ENCODE measurements at places on chromosomes 6 and 20.

GRCh38 chr6:100554228-100554627 lies 89.5 kb upstream of the SIM1 start:
- DNase-seq: peak; percentile 81

GRCh38 chr6:67779876-67780275 lies 855.2 kb upstream of the ADGRB3 start:
- no peak for DNase-seq

DNA sequence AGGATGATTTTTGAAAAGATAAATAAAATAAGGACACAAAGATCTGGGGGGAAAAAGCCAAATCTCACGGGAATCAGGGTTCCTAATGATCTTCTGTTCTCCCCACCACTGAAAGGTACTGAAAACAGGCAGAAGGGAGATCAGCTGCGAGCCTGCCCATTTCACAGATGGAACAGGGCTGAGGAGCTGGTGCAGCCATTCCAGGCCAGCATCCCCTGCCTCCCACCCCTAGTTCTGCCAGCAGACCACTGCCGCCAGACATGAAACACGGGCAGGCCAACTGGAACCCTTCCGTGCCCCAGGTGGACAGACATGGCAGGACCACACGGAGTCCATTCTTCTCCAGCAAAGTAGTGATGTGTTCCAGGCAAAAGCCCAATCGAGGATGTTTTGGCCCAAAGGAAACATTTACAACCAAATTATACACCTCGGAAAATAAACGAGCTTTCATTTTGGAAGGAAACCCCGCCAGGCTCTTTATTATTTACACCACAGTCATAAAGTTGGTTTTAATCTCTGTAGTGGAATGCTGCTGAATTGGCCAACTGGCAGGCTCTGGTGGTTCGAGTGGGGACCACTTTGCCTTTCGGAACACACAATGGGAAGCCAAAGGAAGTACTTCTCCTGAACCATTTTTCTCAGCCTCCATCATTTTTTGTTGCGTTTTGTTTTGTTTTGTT lies 28.2 kb downstream of the ISM1 start:
- DNase-seq: no peak

DNA sequence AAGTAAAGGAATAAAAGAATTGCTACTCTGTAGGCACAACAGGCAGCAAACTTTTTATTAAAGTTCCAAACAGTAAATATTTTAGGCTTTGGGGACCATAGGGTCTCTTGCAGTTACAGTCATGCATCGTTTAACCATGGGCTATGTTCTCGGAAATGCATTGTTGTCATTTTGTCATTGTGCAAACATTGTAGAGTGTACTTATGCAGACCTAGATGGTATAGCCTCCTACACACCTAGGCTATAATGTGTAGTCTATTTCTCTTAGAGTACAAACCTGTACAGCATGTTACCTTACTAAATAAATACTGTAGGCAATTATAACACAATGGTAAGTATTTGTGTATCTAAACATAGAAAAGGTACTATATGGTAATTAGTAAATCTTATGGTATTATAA lies 54.7 kb downstream of the CDS2 start:
- DNase-seq: peak; percentile 41

- DNase-seq: no peak
Measured at GRCh38 chr6:81575442-81575841, 177.0 kb downstream of the TENT5A start.

- no peak for DNase-seq
Measured at GRCh38 chr6:42923666-42924065, 5.6 kb upstream of the CNPY3 start.

- DNase-seq: no peak
Measured at GRCh38 chr6:105619971-105620741, 217.3 kb upstream of the PREP start.

DNA sequence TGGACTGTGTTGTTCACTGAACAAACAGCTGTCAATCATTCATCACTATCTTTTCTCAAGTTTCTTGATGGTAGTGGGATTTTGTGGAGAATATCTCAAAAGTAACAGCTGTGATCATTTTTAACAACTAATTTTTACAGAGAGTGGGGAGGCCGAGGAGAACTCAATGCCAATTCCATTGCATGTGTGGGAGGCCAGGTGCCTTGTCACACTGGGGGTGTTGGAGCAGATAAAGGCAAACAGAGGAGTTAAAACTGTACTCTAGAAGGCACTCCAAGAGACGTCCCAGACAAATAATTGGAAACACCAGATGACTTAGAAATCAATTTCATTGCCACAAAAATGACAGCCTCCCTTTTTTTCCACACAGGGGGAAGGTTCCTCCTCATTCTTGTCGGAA lies 267.2 kb upstream of the PLCB4 start:
- no peak for DNase-seq

DNA sequence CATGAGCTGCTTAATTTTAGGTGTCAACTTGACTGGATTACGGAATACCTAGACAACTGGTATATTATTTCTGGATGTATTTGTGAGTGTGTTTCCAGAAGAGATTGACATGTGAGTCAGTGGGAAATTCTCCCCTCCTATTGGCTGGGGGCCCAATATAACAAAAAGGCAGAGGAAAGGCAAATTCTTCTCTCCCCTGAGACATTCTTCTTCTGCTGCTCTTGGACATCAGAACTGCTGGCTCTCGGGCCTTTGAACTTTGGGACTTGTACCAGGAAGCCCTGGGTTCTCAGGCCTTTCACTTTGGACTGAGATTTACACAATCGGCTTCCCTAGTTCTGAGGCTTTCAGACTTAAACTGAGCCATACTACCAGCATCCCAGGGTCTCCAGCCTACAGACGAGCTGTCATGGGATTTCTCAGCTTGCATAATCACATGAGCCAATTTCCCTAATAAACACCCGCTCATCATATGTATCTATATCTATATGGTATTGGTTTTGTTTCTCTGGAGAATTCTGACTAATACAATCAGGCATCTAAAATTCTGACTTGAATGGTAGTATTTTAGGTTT lies 7.6 kb upstream of the BTN3A3 start:
- DNase-seq: no peak

DNA sequence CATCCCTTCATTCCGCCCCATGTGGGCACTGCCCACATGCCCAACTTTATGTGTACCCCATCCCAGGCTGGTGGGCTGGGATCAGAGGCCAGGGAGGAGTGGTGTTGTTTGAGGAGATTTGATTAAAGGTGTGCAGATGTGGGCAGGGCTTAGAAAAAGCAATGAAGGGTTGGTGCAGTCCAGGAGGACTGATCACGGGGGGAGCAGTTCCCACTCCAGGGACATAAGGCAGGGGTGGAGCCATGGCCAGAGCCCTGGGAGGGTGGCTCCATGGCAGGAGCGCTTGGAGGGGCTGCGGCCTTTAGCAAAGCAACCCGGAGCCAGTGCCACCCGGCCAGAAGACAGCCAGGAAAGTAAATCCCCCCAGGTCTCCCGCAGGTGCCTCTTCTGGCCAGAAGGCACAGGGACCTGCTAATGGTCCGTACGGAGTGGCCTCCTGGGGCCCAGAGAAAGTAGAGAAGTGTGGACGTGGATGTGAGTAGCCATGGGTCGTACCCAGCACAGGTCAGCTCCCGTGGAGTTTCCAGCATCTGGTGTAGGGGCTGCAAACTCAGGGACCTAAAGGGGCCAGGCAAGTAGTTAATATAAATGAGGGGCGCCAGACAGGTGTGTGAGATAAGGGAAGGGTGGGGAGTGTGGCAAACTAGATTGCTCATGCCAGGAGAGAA lies 62.1 kb upstream of the APCDD1L start:
- DNase-seq: no peak

DNA sequence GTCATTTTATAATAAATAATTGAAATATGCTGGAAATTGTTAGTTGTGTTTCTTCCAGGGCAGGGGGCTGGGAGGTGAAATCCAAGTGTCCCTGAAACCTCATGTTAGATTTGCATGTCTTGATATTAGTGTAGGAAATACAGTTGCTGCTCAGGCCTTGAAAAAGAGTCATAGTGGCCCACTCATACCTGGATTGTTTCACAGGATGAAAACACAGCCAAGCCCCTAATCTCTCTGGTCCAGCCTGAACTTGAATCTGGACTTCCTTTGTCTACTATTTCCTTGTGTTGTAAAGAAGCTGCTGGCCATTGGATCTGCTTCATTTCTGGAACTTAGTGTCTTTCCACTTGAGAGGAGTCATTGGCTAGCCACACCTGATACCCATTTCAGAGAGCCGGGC lies 108.8 kb upstream of the JARID2 start:
- DNase-seq: no peak

GRCh38 chr6:108080010-108080780 lies 5.7 kb upstream of the OSTM1 start:
- DNase-seq: no peak

- peak; percentile 36 for DNase-seq
Measured at GRCh38 chr6:28922004-28922820, 1.6 kb downstream of the TRIM27 start.

DNA sequence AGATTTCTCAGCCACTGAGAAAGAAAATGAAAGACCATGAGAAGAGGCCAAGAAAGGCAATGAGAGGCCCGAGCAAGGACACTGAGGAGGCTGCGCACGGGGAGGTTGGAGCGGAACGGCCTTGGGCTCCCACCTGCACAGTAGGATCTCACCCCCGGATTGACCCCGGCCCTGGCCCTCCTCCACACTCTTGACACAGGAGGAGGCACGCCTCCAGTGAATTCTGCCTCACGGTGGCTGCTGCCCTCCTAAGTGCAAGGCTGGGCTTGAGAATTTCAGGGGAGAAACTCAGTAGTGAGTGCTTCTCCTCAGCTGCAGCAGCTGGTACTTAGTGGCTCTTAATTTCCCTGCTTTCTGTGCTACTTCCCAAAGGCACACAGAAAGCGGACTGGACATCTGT lies 18.0 kb downstream of the MRPL14 start:
- DNase-seq: no peak

DNA sequence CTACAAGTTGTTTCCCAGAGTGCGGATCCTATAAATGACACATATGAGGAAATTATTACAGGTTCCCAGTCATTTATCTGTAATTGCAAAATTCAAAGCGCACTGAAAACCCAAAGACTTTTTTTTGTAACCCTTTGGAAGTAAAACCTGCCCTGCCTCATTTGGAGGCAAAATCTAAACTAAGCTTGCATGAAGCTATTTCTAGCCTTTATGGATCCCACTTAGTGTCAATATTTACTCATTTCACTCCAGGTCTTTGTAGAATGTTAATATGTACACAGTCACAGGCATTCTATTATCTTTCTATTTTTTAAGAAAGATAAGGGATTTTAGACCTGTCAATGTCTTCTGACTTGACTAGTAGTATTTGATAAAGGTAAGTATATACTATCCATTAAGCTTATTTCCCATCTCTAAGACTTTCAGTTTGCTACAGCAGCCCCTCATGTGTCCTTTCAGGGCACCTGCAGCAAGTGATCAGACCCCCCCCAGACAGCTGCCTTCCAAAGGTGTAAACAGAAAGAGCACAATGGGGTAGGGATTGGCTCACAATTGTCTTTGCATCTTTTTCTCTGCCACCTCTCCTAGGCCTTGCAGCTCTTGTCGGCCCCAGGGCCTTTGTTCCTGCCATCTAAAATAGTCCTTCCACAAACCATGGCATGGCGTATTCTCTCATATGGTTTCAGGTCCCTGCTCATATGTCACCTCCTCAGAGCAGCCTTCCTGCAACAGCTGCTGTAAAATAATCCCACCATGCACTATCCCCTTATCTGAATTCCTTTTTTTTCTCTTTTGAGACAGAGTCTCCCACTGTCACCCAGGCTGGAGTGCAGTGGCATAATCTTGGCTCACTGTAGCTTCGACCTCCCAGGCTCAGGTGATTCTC lies 1.3 kb upstream of the REPS1 start:
- DNase-seq: peak; percentile 42

DNA sequence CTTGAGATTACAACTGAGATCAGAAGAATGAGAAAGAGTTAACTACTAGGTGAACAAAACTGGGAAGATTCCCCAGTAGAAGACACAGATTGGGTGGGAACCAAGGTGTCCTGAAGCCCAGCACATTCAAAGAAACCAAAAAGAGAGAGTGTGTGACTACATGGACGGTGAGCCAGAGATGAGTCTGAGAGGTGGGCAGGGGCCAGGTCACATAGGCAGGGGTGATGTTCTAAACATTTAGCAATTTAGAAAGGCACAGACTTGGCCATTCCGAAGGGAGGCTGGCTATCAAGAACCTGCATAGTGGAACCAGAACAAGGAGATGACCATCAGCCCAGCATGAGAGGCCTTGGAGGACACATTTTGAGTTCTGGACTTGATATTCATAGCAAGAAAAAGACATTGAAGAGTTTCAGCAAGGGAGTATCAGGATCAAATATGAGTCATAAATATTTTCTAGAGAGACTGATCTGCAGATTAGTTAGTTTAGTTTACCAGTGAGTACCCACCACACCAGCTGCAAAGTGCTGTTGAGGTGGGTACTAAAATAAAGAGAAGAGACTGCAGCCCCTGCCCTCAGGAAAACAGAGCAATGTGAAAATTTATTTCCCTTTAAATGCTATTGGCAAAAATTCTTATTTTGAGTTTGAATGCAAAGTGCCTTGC lies 340.5 kb upstream of the PRDM1 start:
- no peak for DNase-seq

DNA sequence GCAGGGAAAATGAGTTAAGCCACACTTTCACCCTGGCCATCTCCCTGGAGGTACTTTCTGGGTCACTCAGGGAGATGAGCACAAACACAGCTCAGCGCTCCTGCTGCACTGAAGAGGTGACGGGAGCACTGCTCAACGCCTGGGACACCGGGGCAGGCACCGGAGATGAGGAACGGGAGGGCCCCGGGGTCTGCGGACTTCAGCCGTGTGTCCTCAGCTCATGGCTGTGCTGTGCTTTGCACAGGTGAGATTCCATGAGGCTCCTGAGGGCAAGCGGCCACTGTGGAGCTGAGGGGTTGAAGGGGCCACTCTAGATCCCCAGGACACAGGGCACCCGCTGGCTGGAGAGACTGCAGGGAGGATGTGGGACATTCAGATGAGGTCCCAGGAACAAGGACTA lies 234.2 kb upstream of the EXOC2 start:
- DNase-seq: no peak

DNA sequence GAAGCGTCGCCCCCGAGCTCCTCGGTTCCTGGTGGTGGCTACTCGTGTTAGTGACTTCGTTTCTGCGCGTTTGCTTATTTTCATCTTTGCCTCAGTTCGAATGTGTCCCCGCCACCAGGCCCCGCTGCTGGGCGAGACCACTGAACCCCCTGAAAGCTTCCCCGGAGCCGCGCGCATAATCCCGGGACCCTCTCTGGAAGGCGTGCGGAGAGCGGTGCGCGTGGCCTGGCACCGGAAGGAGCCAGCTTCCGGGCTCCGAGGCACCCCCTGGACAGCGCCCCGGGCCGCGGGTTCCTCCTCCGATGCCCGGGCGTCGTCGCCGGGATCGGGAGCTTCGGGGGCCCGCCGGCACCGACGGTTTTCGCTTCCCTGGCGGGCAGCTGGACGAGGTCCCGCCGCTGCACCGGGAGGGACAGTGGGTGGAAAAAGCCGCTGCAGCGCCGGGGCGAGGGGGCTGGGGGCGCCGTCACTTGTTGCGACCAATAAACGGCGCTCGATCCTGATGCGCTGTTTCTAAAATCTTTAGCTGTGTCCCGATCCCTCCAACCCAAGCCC lies 643 bp upstream of the SLC35D3 start:
- no peak for DNase-seq

DNA sequence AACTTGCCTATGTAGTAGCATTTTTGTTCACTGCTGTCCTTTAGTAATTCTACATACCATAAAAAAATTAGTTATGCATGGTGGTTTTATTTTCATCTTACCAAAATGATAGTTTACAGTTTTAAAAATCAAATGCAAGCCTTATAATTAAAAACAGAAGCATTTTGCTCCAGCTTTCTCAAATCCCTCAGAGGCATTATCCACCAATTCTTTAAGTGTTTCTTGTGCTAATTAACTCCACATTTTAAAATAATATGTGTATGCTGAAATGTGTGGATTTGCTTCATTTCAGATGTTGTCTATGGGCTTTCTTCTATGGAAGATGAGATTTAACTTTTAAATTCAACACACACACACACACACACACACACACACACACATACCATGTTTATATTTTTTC lies 49.3 kb downstream of the PCSK2 start:
- no peak for DNase-seq

All from DMS153 (cell line).